ENCODE measurements at places on chromosomes 16 and 17.
A peak's percentile ranks its signal among the peaks of the same experiment; 100 is the strongest.

DNA sequence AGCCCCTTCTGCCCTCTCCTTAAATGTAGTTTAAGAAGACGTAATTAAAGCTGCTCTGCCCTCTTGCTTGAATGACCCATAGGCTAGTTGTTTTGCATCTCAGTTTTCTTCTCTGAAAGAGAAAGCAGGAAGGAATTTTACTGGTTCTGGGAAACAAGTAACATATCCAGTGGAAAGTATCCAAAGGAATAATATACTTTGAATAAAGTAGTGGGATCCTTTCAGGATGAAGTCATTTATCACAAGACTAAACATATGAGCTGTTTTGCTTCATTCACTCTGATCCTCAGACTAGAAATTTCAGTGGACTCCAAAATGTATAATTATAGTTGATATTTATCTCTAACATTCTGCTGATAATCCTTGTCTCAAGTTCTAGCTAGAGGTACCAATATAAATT is 1297.6 kb upstream of the GOT2 start:
- DNase-seq = no peak

GRCh38 chr16:3042376-3042775 is 4.0 kb upstream of the MMP25 start:
- DNase-seq = no peak

- no peak for DNase-seq
These were observed 2.7 kb downstream of the N4BP1 start for GRCh38 chr16:48607056-48607825.

DNA sequence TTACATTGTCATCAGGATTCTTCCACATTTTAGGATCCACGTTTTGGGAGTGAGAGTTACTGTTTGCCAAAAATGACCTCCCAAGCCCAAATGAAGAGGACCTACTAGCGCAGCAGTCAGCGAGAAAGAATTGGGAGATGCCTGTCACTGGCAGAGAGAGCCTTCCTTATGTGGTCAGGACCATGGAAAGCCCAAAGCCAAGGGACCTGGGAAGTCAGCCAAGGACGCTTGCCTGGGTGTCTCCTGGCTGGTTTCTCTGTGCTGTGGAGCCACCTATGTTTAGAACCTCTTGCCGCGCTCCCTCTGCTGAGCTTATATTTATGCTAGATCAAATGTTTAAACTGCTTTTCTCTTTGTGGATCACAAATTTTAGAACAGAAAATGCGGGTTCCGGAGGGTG is 24.9 kb upstream of the RHBDL3 start:
- no peak for DNase-seq

- no peak for DNase-seq
These were observed 196.5 kb downstream of the TANC2 start for GRCh38 chr17:63162406-63163157.

DNA sequence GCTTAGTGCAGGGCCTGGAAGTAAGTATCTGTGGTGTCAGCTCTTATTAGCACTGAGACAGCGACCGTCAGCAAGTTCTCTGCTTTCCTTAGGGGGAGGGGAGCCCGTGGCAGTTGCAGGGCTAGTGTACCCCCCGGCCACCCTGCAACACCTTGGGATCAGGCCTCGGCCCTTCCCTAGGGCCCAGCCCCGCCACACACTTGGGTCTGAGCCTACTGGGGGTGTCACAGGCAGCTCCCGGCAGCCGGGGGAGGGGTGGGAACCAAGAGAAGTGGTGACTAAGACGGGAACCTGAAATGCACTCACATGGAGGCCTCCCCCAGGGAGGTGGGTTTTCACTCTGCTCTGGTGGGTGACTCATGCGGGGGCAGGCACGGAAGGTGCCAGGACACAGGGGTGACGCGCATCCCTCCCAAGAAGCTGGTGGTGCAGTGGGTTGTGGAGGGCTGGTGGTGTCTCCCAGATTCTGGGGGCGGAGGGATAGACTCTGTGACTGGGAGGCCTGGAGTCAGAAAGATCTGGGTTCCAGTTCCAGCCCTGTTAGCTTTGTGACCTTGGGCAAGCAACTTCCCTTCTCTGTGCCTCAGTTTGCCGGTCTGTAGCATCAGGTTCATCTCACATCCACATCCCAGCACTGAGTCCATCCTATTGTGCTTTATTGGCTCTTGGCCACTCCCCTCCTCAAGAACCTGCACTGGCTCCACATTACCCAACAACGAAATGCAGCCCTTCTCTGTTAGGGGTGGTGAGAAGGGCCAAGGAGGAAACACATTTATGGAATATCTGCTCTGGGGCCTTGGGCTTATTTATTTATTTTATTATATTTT is 44.5 kb downstream of the LAT start:
- DNase-seq = peak; percentile 37

- no peak for DNase-seq
These were observed 406.5 kb downstream of the SHISA9 start for GRCh38 chr16:13307851-13308250.

GRCh38 chr16:80989801-80990200 is 16.9 kb downstream of the CMC2 start:
- DNase-seq = no peak

DNA sequence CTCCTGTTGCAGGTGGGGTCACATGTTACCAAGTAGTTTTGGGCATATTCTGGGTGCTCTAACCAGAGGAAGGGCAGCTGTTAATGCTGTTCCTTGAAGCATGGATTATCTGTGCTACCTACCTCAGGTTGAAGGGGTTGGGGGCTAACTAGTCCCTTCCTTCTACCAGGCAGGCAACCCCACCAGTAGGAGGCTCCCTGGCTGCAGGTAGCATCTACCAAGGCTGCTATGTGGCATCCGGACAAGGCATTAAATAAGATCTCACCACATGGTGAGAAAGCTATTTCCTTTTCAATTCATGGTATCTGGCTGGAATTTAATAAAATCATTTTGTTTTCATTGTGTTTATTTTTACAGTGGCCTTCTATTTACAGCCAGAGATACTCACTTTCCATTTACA is 62.5 kb downstream of the CACNG3 start:
- DNase-seq = no peak

GRCh38 chr16:14641926-14642325 is 9.2 kb downstream of the BFAR start:
- DNase-seq = no peak

- no peak for DNase-seq
These were observed 10.9 kb upstream of the GGA2 start for GRCh38 chr16:23521037-23521743.

GRCh38 chr17:64354396-64354795 is 36.3 kb downstream of the PECAM1 start:
- no peak for DNase-seq

- no peak for DNase-seq
These were observed 46.6 kb downstream of the PHKB start for GRCh38 chr16:47507701-47508100.

DNA sequence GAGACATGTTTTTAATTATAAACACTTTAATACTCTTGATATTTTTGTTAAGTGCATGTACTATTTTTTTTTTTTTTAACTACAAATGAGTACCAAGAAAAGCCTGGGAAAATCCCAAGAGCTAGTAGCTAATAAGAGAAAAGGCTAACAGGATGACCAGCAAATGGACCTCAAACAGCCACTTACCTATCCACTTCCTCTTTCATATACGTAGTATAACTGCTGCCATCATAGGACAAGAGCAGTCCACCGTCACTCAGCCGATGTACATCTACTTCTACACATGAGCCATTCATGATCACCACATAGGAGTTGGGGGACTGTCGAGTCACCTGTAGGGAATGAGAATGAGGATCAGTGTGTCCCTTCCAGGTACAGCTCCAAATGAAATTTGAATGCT is 128.0 kb upstream of the C17orf78 start:
- DNase-seq = no peak

- no peak for DNase-seq
These were observed 134.6 kb downstream of the GAS7 start for GRCh38 chr17:10063730-10064241.

DNA sequence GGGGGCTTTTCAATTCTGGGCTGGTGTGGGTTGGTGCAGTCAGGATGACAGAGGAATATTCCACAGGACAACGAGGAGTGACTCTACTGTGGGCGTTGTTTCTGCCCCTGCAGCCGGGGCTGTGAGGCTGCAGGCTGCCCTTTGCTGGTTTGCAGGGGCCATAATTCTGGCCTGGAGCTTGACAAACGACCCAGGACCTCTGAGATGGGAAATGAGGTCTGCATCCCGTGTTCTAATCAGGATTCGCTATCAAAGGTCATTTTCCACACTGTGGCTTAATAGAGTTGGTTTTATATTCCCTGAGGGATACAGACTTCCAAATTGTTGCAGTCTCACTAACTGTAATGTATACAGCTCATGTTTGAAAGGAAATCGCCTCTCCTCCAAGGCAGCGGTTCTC is 180.9 kb downstream of the RPTOR start:
- no peak for DNase-seq

GRCh38 chr16:386641-387156 is 4.9 kb upstream of the PGAP6 start:
- no peak for DNase-seq

DNA sequence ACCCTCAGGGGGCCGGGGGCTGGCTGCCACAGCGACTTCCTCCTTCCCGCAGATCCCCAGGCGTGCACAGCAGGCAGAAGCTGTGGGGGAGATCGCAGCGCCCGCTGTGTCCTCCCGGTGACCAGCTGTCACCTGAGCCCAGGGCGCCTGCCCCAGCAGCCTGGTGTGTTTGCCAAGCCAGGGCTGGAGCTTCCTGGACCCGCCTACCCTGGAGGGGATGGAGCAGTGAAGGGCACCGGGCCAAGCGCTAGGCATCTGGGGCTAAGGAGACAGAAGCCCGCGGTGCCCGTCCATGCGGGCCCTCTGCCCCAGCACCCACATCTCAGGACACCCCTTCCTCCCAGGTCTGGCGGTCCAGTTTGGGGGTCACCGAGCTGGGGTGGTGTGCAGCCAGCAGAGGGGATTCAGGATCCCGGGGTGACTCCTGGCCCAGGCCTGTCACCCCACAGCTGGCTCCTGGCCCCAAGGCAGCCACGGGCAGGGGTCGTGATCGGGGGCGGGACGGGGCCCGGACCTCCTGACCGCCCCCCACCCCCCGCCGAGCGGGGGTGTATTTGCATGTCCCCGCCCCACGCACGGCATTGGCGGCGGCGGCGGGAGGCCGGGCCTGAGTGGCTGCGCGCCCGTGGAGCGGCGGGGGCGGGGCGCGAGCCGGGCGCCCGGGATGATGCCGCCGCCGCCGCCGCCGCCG is at the start of gene RAB26:
Gene RAB26, plus strand, starts transcription at position 645 of the 691 bp plus-strand sequence. CDS start 159 bp downstream, outside the sequence.
- DNase-seq = no peak

DNA sequence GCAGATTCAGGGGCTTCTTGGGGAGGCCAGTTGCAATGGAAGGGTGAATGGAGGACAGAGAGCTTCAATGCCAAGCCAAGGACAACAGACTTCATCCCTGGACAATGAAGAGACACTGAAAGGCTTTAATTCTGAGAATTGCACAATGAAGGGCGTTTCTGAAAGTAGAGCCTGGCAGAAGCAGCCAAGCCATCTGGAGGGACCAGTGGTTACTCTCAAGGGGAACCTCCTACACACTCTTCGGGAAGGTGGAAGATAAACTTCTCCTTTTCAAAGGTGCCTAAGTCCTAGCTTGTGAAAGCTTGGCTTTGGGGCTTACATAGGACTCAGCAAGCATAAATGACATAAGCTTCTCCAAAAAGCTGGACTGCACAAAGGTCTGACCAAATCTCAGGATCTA is 6.2 kb upstream of the CES1 start:
- no peak for DNase-seq

DNA sequence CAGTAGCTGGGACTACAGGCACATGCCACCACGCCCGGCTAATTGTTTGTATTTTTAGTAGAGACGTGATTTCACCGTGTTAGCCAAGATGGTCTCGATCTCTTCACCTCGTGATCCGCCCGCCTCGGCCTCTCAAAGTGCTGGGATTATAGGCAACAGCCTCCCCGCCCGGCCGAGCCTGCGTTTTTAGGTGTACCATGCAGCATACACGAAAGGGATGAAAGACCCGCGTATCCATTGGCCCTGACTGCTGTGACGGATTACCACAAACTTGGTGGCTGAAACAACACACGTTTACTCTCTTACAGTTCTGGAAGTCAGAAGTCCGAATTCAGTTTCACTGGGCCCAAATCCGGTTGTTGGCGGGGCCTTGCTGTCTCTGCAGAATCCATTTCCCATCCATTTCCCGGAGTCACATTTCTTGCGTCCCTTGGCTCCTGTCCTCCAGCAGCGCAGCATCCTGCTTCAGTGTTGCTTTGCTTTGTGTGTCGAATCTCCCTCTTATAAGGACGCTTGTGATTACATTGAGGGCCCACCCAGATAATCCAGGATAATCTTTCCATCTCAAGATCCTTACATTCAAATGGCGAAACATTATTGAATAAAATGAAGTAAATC is 8.3 kb upstream of the GUCY2D start:
- no peak for DNase-seq

DNA sequence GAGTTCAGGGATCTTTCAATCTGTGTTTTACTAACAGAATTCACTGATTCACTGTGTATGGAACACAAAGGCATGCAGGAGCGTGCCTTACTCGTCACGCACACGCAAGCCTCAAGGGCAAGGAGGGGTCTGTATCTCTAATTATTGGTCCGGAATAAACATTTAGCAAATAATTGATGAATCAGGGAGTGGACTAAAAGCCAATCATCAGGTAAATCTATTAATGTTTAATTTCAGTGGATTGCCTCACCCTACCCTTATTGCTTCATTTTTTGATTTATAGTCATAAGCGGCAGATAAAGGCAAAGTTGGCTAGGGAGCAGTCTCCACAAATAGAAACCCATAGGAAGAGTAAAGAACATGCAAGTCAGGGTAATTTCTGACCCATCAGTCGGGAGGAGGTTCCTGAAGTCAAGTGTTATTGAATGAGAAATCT is 7.4 kb upstream of the HSD17B2 start:
- DNase-seq = no peak

GRCh38 chr17:58358408-58359172 is 6.6 kb upstream of the SUPT4H1 start:
- no peak for DNase-seq

DNA sequence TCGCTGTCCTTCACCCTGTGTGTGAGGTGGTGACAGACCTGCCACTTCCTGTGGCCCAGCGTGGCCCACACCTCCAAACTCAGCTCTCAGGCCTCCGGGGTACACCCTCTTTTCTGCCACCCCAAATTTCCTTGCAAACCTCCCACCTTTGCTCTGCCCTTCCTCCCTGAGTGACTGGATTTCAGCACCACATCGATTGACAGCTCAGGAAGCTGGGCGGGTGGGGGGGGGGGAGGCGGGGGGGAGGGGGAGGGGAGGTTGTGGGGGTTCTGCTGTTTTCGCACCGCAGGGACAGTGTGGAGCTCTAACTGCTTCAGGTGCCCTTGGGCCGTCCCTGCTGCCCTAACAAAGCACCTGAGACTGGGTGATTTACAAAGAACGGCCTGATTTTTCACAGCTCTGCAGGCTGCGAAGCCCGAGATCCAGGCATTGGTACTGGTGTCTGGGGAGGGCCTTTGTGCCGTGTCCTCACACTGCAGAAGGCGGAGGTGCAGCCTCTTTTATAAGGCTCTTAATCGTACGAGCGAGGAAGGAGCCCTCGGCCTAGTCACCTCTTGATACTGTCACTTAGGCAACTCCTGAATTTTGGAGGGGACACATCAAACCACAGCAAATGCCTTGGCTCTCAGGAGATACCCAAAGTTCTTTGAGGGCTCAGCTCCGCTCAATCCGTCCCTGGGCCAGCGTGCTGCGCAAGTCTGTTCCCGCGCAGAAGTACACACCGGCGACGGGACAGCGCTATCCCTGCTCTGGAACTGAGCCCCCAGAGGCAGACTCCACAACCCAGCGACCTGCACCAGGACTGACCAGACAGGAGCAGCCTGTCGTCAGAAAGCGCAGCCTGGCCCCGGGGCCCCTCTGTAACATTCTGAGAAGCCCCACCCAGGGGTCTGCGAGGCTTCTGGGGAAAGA is 3.6 kb downstream of the NDUFAF8 start:
- DNase-seq = no peak

- no peak for DNase-seq
These were observed 607.2 kb downstream of the WWOX start for GRCh38 chr16:78706637-78707036.
